ENCODE measurements at places on chromosomes 7 and 10.

DNA sequence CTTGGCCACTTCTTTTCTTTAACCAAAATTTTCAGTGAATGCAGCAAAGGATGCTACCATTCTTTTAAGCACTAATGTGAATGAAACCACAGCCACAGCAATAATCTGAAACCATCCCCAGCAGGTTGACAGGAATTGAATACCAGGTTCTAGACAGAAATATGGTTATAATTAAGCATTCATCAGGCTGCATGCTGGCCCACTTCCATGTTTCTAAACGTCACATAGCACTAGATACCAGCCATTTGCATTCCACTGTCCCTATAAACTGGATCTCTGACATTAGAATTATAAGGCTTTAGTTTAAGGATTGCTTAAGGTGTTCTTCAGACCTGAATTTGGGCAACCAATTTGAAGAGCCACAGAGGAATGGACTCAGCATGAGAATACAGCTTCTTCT is 340.8 kb upstream of the KLF6 start:
- DNase-seq: no peak

DNA sequence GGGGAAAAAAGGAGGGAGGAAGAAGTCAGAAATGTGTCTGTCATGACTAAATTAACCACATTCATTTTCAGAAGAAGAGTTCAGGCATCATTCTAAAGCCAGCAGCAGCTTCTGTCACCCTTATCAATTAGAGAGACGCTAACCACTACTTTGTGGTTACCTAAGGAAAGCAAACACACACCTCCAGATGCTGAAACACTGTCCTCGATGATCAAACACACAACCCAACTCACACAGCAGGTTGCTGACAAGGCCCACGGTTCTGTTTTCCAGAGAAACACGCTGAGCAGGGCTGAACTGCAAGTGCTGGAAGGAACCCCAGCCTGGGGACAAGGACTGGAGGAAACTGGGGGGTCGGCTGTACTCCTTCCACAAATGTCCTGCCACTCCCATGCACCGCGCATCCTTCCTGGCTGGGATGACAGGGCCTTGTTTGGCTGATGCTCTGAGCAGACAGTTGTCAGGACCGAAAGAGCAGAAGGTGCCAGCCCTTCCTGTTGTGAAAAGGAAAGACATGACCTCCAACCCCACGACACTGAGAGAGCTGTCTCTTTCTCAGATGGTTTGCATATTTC is 36.6 kb downstream of the PRKCQ start:
- no peak for DNase-seq

DNA sequence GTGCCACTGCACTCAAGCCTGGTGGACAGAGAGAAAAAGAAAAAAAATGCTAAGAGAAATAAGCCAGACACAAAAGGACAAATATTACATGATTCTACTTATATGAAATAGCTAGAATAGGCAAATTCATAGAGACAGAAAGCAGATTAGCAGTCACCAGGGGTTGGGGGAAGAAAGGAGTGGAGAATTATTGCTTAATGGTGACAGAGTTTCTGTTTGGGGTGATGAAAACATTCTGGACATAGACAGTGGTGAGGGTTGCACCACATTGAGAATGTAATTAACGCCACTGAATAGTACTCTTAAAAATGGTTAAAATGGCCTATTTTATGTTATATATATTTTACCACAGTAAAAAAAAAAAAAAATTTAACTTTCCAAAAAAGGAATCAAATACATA is 6.4 kb upstream of the NT5C2 start:
- no peak for DNase-seq

DNA sequence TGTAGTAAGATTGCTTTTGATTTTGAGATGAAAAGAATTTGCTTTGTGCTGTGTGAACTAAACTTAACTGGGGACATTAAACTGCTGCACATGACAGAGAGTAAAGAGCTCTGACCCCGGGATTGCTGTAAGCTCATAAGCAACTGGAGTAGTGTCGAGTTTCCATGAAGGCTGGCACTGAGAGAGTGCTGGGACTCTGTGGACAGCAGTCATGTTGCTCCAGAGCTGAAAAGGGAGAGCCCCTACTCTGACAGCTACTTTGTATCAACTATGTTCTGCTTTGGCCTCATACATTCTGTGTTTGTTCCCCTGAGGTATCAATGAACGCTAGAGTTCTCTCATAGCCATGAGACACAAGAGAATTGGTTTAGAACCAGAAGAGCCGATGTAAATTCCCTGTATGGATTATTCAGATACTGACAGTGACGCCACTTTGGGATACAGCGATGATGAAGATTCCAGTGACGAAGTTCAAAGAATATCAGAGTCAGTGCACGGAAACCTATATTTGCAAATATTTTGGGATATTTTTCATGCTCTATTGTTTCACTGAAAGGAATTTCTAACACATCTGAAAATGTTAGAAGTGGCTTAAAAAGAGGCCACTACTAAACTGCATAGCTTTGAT is 185.9 kb upstream of the DKK1 start:
- no peak for DNase-seq

DNA sequence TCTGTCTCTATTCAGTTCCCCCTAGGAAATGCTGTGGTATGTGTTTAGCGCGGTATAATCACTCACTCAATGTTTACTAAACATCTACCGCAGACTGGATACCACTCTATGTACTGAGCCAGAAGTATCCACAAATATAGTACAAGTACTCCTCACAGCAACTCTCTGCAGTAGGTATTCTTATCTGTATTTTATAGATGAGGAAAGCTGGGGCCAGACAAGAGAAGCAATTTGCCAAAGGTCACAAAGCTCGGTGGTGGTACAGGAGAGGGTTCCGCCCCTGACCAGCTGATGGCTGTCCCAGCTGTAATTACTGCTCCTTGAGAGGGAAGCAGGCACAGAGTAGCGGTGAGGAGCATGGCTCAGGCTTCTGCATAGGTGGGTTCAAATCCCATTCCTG is 184.1 kb downstream of the DOCK4 start:
- DNase-seq: no peak

- DNase-seq: peak; percentile 35
Observed at GRCh38 chr7:81447351-81447952, 322.4 kb downstream of the HGF start.

GRCh38 chr10:101040061-101040460 is 9.0 kb downstream of the SFXN3 start:
- DNase-seq: no peak

GRCh38 chr7:137462074-137462715 is 118.7 kb upstream of the PTN start:
- DNase-seq: no peak

DNA sequence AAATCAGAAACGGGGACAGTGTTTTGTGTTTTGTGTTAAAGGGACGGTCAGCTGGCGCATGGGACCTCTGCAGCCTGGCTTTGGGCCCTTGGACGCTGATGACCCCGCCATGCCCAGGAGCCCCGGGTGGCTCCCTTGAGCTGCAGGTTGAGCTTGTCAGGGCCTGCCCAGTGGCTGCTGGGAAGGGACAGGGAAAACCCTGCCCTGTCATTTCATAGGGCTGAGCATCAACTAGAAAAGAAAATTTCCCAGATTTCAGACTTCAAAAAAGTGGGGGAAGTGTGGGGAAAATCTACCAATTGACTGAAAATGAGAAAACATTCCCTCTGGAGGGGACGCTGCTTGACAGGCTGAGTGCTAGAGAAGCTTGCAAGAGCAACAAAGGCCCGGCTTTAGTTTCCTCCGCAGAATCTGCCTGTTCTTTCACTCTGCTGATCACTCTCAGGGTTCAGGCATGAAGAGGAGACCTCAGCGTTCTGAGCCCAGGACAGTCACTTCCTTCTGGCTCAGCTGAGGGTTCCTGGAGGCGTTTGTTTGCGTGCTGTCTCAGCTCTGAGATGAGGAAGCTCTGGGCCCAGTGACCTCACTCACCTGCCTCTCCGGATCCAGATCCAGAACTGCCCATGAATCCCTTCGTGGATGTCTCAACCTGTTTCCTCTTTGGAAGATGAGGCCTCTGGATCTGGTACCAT is 18.6 kb upstream of the DNAJB6 start:
- no peak for DNase-seq

DNA sequence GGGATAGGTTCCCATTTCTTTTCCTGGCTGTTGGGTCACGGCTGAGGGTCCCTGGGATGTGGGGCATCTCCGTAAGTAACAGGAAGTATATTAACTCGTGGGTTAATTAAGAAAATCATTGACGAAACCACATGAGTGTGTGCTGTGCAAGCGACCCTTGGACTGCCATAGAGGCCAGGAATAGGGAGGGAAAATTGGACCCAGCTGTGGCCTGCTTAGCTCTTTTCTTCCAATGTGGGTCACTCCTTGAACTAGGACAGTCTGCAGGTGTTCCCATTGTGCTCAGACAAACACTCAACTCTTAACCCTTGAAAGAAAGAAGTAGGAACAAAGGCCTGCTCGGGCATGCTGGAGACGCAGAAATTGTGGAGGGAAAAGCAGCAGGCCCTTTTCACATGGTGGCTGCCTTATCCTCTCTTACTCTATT is 25.6 kb upstream of the PLEKHA1 start:
- no peak for DNase-seq

- no peak for DNase-seq
Observed at GRCh38 chr10:125263551-125263950, 103.2 kb upstream of the CTBP2 start.

GRCh38 chr10:102519246-102519825 is 15.6 kb downstream of the SUFU start:
- no peak for DNase-seq

DNA sequence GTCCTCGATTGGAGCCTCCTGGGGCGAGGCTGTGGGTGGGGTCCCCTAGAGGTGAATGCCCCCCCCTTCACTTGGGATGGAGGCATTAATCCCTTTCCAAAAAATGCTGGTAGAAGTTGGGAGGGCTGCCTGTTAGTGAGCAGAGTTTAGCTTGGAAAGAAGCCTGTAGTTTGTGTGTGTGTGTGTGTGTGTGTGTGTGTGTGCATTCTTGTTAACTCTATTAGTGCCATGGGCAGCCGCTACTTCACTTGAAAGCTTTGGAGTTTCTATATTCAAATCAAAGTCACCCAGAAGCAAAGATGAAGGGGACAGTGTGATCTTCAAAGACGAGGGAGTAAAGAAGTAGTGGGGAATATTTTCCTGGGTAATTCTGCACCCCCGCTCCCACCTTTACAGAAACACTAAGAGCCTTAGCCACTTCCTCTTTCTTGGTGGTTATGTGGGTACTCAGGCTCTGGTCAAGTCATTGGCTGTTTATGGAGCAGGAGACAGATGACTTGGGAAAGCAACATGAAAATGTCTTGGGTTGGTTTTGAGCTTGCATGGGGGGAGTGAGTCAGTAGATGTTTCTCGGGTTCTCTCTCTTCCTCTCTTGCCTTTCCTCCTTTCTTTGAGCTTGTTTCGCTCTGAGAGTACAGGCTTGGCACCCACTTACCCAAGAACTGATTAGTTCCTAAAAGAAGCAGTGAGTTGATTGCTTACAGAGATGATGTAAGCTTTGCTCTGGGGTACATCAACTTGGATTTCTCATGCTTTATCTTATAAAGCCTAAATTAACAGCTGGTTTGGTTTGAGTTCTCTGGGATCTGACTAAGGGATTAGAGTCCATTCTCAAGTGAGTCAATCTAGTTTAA is 35.9 kb downstream of the TCF7L2 start:
- no peak for DNase-seq

DNA sequence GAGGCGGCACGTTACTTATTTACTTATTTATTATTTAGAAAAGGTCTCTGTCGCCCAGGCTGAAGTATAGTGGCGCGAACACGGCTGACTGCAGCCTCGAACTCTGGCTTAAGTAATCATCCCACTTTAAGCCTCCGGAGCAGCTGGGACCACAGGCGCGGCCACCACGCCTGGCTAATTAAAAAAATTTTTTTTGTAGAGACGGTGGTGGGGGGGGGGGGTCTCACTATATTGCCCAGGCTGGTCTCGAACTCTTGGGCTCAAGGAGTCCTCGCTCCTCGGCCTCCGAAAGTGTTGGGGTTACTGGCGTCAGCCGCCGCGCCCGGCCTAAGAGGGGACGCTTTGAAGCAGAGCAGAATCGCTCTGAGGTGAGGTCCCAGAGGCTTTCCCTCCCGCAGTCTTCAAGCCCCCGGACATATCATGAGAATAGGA is 675 bp upstream of the FRAT2 start:
- no peak for DNase-seq

All from NCI-H2171 (cell line).